ENCODE measurements at places on chromosomes 4 and X.

- no peak for DNase-seq
These were observed 28.0 kb downstream of the NYX start for GRCh38 chrX:41475191-41475590.

DNA sequence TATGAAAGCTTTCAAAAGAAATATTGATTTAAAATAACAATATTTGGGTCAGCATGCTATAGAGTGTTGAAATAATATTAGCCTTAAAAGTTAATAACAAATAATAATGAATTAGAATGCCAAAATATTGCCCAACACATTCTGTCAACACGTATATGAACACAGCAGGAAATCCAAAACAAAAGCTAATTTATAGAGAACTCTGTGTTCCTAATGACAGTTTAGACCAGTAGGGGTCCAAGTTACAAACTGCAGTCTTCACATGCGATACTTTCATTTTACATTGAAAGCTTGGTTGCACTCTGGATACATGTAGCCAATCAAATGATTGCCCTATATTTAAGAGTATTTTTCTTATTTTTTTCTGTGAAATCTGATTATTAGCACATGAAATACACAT lies 274.4 kb downstream of the DCTD start:
- DNase-seq: no peak

GRCh38 chrX:136162827-136163570 lies 15.7 kb downstream of the FHL1 start:
- no peak for DNase-seq

DNA sequence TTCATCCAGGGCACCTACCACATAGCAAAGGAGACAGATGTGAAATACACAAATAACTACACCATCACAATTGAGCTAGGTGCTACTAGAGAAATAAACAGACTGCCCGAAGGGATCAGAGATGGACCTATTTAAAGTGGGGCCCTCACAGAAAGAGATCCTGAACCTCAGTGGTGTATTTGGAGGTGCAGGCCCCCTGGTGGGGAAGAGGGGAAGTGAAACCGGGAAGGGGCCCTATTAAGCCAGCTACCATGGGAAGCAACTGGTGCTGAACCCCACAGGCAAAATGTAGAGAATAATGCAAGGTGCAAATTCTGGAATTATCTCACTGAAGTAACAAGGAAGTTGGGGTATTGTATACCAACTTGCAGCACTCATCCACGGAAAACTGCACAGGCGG lies 78.6 kb upstream of the FAM9A start:
- DNase-seq: no peak

DNA sequence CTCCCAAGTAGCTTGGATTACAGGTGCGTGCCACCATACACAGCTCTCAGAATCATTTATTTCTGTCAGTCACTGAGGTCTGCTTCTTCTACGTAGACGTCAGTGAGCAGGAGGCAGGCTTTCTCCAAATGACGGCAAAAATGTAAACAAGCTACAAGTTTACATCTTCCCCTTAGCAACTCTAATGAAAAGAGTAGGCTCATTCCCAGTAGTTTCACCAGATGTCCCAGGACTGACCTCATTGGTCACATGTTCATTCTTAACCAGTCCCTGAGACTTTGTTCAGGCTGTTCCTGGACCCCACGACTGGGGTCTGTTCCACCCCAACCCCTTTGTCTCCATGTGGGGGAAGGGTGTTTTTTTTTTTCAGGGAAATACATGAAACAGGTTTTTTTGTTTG lies 67.1 kb downstream of the TENM3 start:
- no peak for DNase-seq

Measured in KG1 (cell line).